Muscle of arm (tissue), 14 donors: ENCODE measurements at places on chromosomes 3 and 15.

GRCh38 chr3:156024904-156025533, 95.4 kb upstream of the KCNAB1 start:
- no peak for DNase-seq

DNA sequence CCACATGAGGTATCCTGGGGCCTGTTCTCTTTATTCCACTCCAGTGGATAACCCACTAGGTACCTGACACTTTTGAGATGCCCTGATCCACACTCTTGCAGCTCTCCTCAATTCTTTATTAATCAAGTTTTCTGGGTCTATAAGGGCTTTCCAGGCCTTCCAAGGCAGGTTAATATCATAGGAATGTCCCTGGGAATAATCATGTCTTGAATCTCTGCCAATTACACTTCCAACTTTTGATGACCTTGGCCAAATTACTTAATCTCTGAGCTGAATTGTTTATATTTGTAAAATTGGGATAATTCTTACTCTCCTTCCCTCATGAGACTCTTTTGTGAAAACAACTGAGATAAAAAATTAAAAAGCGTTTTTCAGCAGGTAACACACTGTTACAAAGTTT, 881.7 kb downstream of the MCTP2 start:
- no peak for DNase-seq

DNA sequence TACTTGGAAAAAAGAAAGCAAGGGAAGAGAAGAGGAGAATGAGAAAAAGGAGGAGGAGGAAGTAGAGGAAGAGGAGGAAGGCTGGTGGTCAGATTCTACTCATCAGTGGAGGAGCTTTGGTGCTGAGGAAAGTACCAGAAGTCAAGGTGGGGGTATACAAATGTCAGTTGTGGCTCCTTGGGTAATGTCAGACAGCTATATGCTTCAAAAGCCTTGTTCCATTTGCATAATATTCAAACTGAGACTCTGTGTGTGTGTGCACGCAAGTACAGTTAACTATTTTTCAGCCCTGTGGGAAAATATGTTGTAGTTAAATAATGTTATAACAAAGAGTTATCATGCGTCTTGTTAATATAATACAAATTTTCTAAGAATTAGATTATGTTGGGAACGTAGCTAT, 609.7 kb downstream of the PDCD6IP start:
- DNase-seq: no peak

- no peak for DNase-seq
Observed at GRCh38 chr3:177124882-177125281, 72.4 kb downstream of the TBL1XR1 start.

GRCh38 chr3:114499976-114500375, 206.1 kb downstream of the TIGIT start:
- no peak for DNase-seq

- no peak for DNase-seq
Observed at GRCh38 chr15:44034334-44034733, 160.7 kb downstream of the FRMD5 start.

DNA sequence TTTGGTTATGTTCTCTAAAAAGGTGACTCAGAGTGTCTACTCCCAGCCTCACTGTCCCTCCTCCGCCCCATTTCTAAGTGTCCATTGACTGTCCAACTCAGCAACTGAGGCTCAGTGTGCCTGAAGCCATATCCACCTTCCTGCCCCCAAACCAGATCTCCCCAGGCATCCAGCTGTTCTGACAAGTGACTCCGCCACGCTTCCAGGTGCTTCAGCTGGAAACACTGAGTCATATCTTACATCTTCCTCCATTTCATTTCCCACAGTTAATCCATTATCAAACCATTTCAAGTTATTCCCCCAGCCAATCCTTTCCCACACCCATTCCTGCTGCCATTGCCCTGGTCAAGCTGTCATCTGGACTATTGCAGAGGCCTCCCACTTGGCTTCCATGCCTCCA, 17.1 kb downstream of the MAGEF1 start:
- DNase-seq: no peak
